ENCODE measurements at places on chromosomes 12 and 14. TPM values are rescaled to one million over a fixed set of nuclear protein-coding genes. Genes with fewer than 3 reads are reported as not detected.

The TMEM132C gene
- total RNA-seq: 2.2 TPM

The PTCSC3 gene
- total RNA-seq: not detected

The CMA1 gene
- total RNA-seq: 1.9 TPM

The TMEM179 gene
- total RNA-seq: not detected

The LUM gene
- 34.6 TPM for total RNA-seq

GRCh38 chr12:94046626-94047410 is 101.6 kb upstream of the PLXNC1 start:
- DNase-seq: no peak

DNA sequence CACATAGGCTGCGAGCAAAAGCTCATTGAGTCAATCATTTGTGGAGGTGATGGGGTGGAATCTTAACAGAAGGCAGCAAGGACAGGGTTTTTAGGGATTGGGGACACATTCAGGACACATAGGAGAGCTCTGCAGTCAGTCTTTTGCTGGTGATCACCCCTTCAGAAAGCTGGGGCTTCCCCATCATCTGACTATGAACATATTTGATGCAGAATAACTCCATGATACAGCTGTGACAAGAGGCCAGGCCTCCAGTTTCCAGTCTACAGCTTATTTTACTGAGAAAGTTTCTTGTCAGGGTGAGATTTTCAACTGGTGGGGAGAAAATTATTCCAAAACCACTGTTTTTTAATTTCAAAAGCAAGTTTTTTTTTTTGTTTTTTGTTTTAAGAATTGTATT is 134.2 kb downstream of the TMEM30B start:
- no peak for DNase-seq

GRCh38 chr12:97363693-97364092 is 98.9 kb upstream of the RMST start:
- no peak for DNase-seq

GRCh38 chr12:107549651-107550480 is 135.7 kb upstream of the PWP1 start:
- no peak for DNase-seq

- DNase-seq: peak; percentile 38
Measured at GRCh38 chr14:85528897-85529631, 880 bp upstream of the FLRT2 start.

DNA sequence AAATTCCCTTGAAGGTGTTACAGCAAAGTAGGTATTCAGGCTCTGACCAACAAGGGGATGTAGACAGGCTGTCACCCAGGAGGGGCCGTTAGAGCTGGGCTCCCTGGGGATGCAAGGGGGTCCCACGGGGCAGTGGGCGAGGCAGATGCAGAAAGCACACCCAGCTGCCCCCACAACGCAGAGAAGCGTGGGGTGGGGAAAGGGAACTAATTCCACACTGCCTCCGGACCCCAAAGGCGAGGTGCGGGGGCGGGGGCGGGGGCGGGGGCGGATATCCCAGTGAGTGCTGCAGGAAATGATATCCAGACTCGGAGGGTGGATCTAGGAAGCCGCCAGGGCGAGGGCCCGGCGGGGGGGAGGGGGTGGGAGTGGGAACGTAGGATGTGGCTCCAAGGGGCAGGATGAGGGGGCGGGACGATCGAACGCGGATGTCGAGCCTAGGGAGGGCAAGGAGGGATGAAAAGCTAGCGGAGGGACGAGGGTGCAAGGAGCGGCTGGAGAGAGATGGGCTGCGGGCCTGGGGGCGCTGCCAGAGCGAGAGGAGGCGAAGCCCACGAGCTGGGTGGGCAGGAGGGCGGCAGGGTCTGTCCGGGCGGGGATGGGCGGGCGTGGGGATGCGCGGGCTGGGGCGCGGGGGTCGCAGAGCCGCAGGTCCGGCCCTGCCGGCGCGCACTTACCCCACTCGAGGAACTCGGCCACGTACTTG is 874 bp downstream of the CDC42BPB start:
- DNase-seq: peak; percentile 88

DNA sequence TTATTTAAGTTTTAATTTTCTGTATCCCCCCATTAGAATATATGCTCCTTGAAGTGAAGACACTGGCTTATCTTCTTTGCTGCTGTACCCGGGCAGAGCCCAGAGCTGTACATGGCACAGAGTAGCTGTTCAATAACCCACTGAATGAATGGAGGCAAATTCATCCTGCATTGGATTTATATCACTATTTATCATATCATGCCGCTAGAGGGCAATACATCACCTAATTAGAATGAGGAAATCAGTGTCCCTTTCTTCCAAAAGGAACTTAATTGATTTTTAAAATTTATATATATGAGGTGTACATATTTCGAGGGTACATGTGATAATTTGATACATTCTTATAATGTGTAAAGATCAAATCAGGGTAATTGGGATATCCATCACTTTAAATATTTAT is 89.2 kb upstream of the TMEM260 start:
- DNase-seq: no peak

- DNase-seq: no peak
Measured at GRCh38 chr14:23380197-23380914, 3.5 kb downstream of the CMTM5 start.

DNA sequence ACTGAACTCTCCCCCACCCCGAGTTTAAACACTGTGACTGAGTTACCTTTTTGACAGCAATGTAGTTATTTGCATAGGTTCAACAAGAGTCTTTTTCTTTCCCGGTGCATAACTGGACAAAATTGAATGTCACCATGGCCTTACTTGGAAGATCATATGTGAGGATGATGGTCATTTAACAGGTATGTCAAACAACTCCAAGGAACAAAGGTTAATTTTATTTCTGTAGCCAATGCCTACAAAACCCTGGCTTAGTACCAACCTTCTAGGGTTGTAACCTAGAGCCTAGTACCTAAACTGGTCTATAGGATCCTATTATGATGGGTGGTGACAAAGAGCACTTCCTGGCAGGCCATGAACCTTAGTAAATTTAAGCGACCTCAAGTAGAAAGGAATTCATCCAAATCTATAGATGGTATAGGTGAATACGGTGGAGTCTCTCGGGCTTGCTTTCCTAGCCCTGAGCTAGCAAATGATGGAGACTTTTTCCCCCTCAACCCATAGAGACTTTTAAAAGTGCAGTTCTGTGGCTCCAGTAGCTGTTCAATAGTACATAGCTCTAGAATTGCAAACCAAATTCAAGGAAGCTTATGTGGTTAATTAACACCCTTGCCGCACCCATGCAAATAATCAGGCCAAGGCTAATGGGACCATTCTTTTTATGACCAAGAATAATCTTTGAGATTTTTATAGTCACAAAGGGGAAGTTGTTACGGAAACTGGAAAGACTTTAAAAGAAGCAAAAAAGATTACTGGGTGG is 89.0 kb downstream of the SLC38A1 start:
- DNase-seq: no peak

- no peak for DNase-seq
Measured at GRCh38 chr12:49091836-49092085, 2.8 kb downstream of the DHH start.

DNA sequence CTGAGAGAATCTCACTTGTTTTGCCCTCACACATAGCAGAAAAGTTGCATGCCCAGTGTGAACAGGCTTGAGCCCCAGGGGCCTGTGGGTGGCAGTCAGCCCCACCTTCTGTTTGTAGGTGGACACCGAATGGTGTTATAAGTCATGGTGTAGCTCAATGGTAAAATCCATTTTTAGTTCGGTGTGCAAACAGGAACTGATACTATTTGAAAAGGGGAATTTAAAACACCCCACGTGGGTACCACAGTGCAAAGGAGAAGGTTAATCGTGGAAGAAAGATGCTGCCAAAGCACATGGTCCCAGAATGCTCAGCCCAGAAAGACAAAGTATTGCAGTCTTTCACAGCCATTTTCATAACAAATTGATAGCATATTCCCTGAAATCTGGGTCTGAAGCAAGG is 71.8 kb upstream of the GZMB start:
- DNase-seq: no peak

DNA sequence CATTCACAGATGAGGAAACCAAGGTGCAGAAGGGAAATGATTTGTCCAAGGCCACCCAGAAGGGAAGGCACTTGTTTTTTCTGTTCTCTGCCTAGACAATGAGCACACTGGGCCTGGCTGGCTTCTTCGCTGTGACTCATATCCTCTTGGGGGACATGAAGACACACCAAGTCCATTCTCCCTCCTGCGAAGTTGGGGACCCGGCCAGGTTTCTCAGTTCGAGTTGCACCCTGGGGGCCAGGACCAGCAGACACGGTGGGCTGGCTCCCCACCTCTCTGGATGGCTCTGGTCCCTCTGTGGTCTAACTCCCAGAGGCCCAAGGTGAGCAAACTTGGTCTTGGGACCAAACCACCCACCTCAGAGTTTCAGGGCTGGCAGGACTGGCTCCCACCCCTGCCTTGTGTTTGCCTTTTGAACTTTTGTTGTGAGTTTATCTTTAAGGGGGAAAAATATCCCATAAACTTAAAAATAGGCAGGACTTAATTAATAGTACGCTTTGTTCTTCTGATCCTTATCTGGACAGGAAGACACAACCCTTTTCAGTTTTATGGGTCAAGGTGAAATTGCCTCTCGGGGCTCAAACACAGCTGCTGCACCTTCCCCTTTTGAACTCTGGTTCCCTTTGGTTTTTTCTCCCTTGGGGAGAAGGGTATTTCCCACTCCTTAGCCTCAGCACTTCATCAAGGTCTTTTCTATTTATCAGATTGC is 9.0 kb upstream of the MLEC start:
- DNase-seq: peak; percentile 66

DNA sequence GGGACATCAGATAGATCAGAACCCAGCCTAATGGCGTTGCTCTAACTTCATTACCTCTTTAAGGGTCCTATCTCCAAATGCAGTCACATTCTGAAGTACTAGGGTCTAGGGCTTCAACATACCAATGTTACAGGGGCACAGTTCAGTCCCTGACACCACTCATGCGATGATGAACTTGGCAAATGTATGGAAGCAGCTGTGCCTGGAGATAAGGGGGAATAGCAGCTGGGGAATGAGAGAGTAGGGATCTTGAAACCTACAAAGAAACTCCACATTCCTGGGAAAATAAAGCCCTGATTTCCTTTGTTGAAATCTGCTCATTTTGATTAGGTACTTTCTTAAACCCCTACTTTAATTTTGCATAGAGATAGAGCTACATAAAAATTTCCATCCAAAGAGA is 20.5 kb upstream of the TMCC3 start:
- DNase-seq: no peak

DNA sequence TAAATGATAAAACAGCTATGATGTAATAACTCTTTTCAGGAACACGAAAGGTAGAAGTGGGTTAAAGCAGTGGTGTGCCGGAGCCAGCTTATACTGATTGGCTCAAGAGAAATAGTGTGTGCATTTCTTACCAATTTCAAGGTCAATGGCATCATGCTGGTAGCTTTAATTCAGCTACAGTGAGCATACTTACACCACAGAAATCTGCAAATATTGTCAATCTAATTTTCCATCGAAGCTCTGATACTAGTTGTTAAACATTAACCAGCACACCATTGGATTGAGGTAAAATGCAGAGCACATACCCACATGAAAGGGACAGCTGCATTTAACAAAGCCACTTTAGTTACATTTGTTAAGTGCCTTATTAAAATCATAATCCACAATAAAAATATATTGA is 225.7 kb downstream of the KCNC2 start:
- no peak for DNase-seq
